Activated CD4-positive, alpha-beta T cell treated with anti-CD3 and anti-CD28 coated beads, Interleukin-2, amount 50 U/mL, for 4 hours (primary cell): ENCODE measurements at places on chromosomes 2 and 18.

GRCh38 chr18:66916834-66917233 is 312.9 kb upstream of the CDH19 start:
- DNase-seq = no peak

DNA sequence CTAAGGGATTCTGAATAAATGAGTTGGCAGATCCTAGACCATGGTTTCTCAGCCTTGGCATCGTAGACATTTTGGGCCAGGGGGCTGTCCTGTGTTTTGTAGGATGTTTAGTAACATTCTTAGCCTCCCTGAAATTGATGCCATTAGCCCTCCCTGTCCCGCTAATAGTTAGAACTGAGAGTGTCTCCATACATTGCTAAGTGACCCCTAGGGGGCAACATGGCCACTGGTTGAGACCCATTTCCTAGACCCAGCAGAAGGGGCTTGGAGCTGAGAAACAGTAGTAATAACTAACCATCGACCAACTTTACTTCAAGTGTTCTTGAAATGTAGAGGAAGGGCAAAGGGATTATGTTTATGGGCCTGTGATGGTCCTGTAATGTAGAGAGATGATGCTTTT is 40.8 kb downstream of the KCMF1 start:
- no peak for DNase-seq

GRCh38 chr18:38421021-38421420 is 855.4 kb upstream of the CELF4 start:
- DNase-seq = no peak

GRCh38 chr2:86044045-86044444 is 61.6 kb downstream of the POLR1A start:
- DNase-seq = no peak

- no peak for DNase-seq
Measured at GRCh38 chr2:231810905-231811304, 24.7 kb downstream of the COPS7B start.
